Activated naive CD4-positive, alpha-beta T cell treated with Interleukin-2 at 50 U/mL for 16 hours (primary cell): ENCODE measurements at places on chromosomes 3 and 15.

DNA sequence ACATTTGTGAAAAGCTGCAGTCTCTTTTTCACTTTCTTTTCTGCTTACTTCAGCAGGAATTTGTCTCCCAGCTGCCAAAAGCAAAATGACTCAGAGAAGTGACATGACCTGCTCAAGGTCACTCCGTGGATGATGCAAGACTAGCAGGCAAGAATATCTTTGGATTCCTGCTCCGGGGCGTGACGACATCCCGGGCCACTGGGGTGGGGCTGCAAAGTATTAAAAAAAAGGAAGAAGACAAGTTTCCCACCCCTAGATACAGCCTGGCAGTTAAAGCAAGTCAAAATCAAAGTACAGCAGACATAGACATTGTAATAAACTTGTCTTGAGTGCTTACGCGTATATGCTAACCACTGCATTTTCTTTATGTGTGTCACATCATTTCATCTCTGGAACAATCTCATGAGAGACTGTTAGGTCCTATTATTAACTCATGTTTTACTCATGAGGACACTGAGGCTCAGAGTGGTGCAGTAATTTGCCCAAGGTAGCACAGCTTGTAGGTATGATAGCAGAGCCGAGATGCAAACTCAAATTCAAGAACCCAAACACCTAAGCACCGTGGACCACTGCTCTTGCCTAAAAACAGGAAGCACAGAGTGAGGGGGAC is 485.2 kb upstream of the PROK2 start:
- no peak for DNase-seq

DNA sequence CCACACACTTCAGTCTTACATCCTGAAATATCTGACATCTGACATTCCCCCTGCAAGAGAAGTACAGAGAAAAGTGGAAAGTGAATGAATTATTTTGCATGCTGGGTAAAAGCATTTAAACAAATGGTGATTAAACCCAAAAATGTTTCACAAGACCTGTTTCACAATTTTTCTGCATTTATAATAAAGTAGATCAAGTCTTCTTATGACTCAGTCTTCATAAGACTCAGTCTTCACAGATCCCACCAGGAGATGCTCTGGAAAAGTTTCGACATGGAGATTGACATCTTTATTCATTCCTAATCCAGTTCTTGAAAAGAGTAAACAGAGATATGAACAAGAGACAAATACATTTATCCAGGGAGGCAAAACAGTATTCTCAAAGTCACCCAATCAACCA is 13.2 kb upstream of the EDC3 start:
- no peak for DNase-seq

GRCh38 chr15:89091627-89092220 is 3.5 kb downstream of the ABHD2 start:
- no peak for DNase-seq

- no peak for DNase-seq
Observed at GRCh38 chr3:78204977-78205376, 1165.1 kb downstream of the ROBO2 start.

GRCh38 chr3:150925751-150926201 is 20.5 kb upstream of the MINDY4B start:
- DNase-seq, result peak; percentile 54

- DNase-seq, result no peak
Observed at GRCh38 chr3:58349792-58350626, 17.3 kb downstream of the PXK start.

DNA sequence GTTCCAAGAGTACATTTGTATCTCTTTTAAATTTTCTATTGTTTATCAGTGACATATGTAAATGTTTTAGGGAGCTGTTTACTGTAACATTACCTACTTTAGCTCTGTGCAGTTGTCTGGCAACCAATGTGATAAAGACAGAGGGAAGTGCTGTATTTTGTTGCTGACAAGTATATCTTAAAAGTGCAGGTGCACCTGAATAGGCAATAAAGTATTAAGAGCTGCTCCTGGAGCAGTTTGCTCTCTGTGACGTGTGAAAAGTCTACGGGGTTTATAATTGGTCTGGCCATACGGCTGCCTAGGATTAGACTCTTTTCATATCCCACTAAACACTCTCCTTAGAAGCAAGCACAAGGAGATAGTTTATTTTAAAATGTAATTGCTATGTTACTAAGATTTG is 178.3 kb downstream of the IGF1R start:
- DNase-seq, result no peak

DNA sequence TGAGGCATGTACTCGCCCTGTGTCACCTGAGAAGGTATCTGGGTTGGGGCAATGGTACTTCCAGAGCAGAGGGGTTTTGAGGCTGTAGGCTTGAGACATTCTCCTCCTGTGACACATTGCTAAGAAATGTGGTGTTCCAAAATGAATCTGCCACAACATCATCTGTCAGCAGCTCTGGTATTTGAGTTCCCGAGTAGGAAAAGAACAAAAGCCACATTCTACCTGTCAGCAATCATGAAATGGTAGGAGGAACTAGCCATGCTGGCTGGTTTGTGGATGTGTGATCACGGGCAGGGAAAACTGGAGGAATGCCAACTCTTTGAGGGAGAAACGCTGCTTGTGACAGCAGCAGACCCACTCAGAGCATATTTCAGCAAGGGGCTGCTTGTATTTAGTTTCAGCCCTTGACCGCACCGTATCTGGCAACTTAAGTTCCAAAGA is 579.4 kb upstream of the TBL1XR1 start:
- DNase-seq, result no peak

- no peak for DNase-seq
Observed at GRCh38 chr3:106036696-106037095, 167.9 kb upstream of the CBLB start.

- DNase-seq, result no peak
Observed at GRCh38 chr3:168034152-168034928, 61.4 kb downstream of the GOLIM4 start.

DNA sequence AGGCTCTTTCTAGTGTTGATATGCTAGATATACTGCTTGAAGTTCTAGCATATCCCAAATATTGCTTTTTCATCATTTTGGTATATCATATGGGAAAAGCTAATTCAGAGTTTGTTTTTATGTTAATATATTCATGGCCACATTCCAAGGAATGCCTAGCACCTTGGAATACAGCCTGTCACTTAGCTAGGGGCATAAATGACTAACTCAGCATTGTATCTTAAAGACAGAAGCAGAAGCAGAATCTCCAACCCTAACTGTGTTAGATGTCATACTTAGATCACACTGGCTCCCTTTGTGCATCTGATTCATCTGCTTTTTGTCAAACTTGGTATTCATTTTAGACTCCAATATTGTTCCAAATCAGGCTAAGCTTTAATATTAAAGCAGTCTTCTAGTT is 130.8 kb upstream of the TSPAN3 start:
- DNase-seq, result no peak

DNA sequence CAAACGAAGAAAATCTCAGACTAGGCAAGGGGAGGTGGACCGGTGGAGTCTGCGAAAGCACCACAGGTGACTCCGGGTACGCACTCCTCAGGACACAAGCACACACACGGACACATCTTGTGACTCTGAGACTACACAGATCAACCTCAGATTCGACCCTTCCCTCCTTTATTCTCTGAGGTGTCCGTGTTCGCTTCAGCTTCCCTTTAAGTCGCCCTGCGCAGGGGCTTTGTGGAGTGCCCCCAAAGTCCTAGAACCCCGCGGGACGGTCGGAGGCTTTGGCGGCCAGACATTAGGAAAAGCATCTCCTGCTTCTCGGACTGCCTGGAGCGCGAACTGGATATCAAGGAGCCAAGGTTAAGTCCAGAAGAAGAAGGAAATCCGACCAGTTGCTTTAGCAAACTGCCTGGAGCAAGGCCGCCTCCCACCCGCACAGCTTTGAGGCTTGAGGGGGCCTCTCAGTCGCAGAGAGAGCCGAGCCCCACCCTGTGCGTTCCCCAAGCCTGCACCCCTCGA is 730 bp downstream of the DGKG start:
- DNase-seq, result no peak

GRCh38 chr15:69578787-69579583 is 126.4 kb downstream of the RPLP1 start:
- DNase-seq, result no peak

- peak; percentile 10 for DNase-seq
Observed at GRCh38 chr15:72532991-72533601, 59.0 kb downstream of the ARIH1 start.

DNA sequence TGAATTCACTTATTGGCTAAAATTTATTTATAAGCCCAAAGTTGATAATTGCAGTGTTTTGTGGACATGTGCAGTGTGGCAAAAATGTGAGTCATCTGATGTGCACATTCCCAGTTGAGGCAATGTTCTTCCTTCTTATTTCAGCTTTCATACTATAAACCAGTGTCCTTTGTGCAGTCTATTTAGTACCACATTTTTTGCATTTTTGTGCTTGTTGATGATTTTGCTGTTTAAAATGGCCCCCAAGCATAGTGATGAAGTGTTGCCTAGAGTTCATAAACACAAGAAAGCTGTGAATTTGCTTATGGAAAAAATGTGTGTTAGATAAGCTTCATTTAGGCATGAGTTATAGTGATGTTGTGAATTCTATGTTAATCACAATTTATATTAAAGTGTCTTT is 19.4 kb upstream of the IL20RB start:
- no peak for DNase-seq

GRCh38 chr15:66477011-66477410 is 20.6 kb downstream of the SNAPC5 start:
- DNase-seq, result no peak

- no peak for DNase-seq
Observed at GRCh38 chr15:66036859-66037258, 167.6 kb downstream of the RAB11A start.

- no peak for DNase-seq
Observed at GRCh38 chr3:43369404-43370292, 83.3 kb downstream of the SNRK start.

GRCh38 chr15:75947092-75947491 is 43.4 kb downstream of the FBXO22 start:
- no peak for DNase-seq

GRCh38 chr3:30539772-30540171 is 66.6 kb upstream of the TGFBR2 start:
- DNase-seq, result no peak

DNA sequence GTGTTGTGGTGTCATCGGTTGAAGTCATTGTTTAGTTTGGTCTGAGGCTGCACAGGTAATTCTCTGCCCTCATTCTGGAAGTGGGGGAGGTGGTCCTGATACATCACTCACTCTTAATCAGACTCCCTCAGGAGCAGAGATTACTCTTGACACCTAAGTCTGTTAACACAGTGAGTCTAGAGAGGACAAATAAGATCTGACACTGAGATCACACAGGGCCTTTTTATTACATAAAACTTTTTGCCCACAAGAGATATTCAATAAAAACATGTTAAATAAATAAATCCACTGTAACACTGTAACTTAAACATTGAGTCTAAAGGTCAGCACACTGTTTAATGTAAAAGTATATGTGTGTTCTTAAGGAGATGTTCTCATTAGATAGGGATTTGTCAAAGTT is 57.1 kb upstream of the MBNL1 start:
- DNase-seq, result no peak

DNA sequence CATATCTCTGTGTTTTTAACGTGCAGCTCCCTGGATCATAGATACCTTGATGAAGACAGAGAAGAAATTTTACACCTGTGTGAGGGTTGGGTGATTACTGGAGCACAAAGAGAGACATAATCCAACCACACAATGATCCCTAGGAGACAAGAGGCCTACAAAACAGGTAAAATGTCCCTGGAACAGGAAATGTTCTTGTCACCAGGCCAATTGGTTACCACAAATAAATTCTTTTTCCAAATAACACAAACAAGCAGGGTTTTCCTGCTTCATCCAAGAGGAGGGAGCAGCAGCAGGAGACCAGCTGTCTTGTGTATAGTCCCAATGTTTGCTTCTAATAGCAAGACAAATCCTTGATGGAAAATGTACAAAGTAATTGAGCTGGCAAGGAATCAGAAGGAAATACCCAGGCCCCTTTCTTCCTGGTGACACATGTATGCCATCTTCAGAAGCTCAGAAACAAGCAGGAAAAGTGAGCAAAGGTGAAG is 1.4 kb downstream of the MGLL start:
- no peak for DNase-seq

GRCh38 chr15:61880084-61880483 is 180.2 kb downstream of the VPS13C start:
- DNase-seq, result no peak

GRCh38 chr3:133246119-133246518 is 153.7 kb upstream of the BFSP2 start:
- DNase-seq, result no peak

GRCh38 chr15:70376929-70377691 is 279.4 kb upstream of the TLE3 start:
- no peak for DNase-seq

GRCh38 chr3:12560505-12561190 is 3.8 kb downstream of the MKRN2 start:
- no peak for DNase-seq

DNA sequence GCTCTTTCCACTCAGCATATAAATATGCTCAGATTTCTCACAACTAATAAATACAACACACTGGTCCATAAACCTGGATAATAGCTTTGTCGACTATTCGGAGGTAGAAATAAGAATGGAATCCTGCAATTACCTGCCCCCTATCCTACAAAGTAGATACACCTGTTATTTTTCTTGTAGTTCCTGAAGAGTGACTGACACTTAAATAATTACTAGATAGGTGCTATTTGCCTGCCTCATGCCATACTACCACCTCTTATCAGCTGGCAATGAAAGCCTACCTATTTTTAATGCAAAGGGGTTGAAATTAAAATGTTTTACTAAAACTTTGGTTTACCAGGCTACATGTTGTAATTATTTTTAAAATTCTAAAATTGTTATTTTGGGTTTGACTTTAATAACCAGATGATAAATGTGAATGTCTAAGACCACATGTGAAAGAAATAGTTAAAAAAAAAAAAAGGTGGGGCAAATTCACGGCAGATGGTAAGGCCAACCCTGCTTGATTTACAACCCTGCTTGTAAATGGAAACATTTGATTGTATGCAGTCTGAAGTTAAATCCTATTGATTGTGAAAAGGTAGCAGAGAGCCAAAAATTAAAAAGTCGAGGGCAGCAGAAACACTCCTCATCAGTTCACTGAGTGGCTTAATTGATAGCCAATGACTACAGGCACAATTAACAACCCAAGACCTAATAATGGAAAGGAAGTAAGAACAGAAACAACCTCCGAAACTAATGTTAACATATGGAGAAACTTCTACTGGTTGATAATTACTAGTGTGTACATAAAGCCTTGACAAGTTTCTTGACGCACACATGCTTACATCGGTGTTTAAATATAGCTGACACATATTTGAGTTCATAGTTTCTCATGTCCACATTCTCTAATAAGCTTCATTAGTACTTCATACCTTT is 8.9 kb downstream of the PEAK1 start:
- DNase-seq, result no peak

- no peak for DNase-seq
Observed at GRCh38 chr3:57598765-57599360, 1.7 kb upstream of the ARF4 start.

- DNase-seq, result no peak
Observed at GRCh38 chr15:40055576-40056293, 16.8 kb upstream of the SRP14 start.

- DNase-seq, result no peak
Observed at GRCh38 chr15:82763361-82764116, 42.3 kb downstream of the FSD2 start.
